ENCODE measurements at places on chromosomes 16 and 17.

- DNase-seq, result no peak
Measured at GRCh38 chr16:66263973-66264310, 102.5 kb upstream of the CDH5 start.

DNA sequence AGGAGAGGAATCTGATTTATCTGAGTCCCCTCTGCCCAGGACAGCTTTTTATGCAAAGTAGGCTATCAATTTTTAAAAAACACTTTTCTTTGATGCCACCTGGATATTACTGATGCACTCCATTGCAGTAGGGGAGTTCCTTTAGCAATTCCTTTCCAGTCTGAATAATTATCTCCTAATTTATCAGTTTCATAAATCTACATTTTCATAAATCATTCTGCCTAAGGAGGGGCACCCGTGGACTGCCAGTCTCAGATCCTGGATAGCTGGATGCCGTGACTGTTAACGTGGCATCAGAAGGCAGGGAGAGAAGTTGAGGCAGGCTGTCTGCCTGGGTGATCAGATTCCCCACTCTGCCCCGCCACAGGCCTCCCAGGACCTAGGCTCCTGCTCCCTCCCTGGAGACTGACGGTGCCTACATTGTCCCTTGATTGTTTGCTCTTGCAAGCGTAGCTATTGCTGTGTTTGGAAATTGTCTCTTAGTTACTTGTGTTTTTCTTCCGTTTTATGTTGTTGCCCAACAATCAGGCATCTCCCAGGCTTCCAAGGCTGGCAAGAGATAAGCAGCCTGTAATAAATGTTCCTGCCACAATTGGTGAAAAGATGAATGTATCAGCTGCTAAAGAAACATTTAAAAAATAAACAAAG lies 75.2 kb downstream of the KATNIP start:
- no peak for DNase-seq

DNA sequence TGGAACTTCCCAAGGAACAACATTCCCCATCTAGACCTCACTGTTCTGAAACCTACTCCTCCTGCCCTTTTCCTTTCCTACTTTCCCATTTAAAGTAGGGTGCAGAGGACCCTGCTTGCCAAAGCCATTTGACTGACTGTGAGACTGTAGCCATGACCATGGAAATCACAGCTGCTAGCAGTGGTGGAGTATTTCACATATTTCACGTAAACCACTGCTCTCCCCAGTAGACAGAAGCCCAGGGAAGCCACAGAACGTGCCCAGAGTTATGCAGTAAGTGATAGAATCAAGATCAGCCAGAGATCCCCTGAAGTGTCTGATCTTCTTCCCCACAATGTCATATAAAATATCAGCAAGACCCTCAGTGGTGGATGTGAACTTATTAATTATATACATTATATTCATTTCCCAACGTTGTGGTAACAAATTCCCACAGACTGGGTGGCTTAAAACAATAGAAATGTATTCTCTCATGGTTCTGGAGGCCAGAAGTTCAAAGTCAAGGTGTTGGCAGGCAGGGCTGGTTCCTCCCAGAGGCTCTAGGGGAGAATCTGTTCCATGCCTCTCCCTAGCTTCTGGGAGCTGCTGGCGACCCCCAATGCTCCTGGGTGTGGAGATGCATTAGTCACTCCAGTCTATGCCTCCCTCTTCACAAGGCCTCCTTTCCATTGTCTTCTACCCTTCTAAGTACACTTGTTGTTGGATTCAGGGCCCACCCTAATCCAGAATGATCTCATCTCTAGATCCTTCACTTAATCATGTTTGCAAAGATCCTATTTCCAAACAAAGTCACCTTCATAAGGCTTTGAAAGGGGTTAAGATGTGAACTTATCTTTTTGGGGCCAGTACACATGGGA lies 20.7 kb upstream of the PRM1 start:
- DNase-seq, result no peak

DNA sequence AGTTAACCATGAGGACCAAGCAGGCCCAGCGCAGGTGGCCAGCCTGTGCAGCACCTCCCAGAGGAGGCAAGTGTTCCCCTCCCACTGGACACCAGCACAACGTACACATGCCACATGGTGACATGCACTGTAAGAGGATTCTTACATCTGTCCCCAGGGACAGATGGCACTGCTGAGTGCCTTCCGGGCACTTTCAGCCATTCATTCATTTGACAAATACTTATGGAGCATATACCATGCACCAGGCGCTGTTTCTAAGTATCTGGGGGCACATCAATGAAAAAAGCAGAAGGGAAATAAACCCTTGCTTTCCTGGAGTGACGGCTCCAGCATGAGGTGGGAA lies 79.6 kb downstream of the GAS7 start:
- no peak for DNase-seq

- DNase-seq, result no peak
Measured at GRCh38 chr17:74394977-74395376, 27.7 kb downstream of the GPR142 start.

DNA sequence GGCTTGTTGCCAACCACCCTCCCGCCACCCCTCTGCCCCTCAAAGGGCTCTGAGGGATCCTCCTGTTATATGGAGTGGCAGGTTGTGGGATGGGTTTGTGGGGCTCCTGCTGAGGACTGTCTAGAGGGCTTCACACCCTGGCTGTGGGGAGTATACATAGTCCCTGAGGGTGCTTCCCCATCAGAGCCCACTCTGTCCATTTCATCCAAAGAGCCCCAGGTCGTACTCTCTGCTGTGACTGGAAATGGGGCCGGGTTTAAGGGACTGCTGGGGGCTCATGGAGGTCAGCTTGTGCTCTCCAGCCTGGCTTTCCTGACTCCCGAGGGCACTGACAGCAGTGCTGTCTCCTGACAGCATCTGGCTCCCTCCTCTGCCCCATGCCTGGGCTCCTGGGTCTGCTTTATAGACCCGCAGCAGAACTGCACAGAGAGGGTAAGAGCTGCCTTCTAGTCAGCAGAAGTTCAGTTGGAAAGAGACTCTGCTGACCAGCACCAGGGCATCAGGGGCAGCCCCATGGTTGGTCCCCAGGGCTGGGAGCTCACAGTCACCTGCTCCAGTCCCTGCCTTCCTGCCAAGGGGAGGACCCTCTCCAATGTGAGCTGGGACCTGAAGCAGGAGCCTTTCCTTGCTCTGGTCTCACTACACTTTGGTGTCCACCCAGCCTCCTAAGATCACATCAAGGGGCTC lies 17.8 kb upstream of the TNS4 start:
- no peak for DNase-seq

DNA sequence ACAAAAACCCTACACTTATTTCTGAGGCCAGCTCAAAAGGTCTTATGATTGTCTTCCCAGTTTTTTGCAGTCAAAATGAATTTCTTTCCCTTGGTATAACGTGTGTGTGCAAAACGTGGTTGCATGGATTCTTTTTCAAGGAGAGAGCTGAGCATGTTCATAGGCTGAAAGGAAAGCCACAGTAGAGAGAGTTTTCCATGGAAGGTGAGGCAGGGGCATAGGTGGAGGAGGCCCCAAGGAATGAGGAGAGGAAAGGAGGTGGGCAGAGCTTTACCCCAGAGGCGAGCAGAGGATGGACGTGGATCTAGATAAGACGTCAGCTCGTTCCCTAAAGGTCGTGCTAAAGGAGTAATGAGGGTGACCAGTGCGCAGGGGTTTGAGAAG lies 22.8 kb downstream of the TRPV2 start:
- DNase-seq, result no peak

- DNase-seq, result peak; percentile 11
Measured at GRCh38 chr17:39225959-39226683, 376 bp upstream of the STAC2 start.

DNA sequence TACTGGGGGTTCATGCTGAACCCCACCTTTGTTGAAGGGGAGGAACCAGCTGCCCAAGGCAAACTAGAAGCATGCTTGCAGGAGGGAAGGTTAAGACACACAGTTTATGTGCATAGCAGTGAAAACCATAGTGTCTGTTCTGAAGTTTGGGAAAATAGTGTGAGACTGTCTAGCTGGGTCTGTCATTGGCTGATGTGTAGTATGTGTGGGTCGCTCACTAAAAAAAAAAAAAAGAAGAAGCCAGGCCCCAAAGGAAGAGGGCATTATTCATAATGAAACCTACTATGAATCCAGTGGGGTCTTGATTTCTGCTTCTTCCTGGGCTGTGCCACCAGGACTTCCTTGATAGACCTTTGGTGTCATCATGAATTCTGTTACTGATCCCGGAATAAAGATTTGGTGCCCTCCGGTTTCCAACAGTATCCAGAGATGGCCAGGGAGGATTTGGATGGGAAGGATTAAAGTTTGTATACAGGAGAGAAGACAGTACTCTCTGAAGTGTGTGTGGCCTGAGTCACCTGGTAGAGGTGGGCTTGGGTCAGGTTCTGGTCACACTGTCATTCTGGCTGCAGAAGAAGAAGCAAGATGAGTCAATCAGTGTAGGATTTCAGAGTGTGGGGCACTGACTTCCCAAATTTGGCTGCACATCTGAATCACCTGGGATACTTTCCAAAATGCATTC lies 220.3 kb downstream of the PRKCA start:
- no peak for DNase-seq

GRCh38 chr17:10295728-10296343 lies 77.0 kb downstream of the MYH13 start:
- peak; percentile 2 for DNase-seq

GRCh38 chr17:348692-349425 lies 3.7 kb downstream of the RPH3AL start:
- DNase-seq, result no peak

- no peak for DNase-seq
Measured at GRCh38 chr17:50658616-50659015, 23.9 kb downstream of the ABCC3 start.

- no peak for DNase-seq
Measured at GRCh38 chr16:50659806-50660205, 21.3 kb downstream of the SNX20 start.

GRCh38 chr16:84455031-84455430 lies 49.4 kb downstream of the MEAK7 start:
- DNase-seq, result no peak

- no peak for DNase-seq
Measured at GRCh38 chr17:65800655-65801054, 239.2 kb upstream of the AXIN2 start.

DNA sequence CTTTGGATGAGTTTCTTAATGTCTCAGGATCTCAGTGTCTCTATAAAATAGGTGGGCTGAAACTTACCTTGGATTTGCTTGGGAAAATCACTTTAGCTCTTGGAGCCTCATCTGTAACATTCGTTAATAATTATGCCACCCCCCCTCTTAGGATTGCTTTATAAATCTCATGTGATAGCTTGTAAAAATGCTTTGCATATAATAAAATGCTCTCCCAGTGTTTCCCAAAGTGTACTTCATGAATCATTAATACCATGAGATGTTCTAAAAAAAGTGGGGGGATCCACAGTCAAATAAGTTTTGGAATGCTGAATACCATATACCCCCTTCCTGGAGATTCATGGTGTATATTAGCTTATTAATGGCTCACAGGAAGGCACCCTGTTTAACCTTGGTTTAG lies 5.2 kb downstream of the KRT39 start:
- no peak for DNase-seq

DNA sequence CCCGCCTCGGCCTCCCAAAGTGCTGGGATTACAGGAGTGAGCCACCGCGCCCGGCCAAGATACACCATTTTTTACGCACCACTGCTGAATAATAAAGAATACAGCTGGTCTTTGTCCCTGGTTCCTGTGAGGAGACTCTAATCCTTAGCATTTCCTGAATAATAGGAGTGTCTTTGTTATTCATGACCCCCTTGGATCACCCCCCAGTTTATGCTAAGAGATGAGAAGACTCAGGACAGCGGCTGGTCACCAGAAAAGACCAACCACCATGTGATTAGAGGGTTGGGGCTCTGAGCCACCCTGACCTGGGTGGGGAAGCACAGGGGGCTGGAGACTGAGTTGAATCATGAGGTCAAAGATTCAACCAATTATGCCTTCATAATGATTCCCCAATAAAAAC lies 17.3 kb downstream of the PHLPP2 start:
- no peak for DNase-seq

- DNase-seq, result no peak
Measured at GRCh38 chr17:67393809-67394397, 16.8 kb downstream of the PITPNC1 start.
